Amniotic epithelial cell (primary cell): ENCODE measurements at places on chromosomes 1 and 21.

GRCh38 chr1:28199328-28200233, 23.1 kb upstream of the PTAFR start:
- DNase-seq, result no peak

GRCh38 chr1:214014730-214015129, 27.0 kb downstream of the PROX1 start:
- no peak for DNase-seq

DNA sequence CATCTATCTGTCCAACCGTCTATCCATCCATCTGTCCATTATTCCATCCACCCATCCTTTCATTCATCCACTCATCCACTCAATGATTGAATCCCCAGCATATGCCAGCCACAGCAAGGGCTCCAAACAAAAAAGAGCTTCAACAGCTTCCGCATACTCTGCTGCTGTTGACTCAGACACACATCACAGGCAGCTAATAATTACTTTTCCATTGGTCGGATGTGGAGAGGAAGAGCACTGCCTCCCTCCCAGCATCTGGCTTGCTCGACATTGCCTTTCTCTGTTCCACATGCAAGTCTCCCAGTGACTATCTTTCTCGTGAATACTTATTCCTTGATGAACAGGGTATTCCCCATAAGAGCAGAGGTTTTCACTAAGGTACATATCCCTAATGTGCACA, 176.5 kb downstream of the HIVEP3 start:
- peak; percentile 68 for DNase-seq

DNA sequence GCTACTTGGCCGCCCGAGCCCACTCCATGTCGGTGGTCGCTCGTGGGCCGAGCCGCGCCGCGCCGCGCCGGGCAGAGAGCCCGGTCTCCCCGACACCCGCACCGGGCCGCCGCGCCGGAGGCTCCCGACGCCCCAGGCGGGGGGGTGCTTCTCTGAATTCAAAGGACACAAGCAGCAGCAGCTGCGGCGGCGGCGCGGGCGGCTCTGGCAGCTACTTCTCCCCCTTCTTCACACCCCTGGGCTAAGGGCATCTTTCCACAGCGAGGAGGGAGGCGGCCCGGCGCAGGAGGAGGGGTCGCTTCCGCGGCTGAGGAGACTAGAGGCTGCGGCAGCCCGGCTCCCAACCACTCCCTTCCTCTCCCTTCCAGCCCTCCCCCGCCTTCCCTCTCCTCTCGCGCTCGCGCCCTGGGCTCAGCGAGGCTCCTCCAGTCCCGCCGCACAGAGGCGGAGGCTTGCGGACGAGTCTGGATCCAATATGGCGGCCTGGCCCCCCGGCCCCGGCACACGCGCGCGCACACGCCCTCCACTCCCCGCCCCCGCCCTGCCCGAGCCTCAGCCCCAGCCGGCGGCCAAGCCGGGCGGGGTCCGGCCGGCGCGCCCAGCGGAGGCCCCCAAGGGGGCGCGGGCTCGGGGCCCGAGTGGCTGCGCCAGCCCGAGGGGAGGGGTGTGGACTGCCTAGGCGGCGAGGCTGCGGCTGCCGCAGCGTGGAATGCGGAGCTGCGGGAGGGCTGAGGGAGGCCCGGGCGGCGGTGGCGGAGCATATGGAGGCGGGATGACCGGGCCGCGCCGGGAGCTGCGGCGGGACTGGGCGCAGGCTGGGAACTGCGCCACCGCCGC, at the start of gene CDC42BPA:
TSS of gene CDC42BPA (minus strand) at position 477 of the 837 bp plus-strand sequence. CDS start 1,310 bp downstream, outside the sequence.
- DNase-seq, result peak; percentile 90

DNA sequence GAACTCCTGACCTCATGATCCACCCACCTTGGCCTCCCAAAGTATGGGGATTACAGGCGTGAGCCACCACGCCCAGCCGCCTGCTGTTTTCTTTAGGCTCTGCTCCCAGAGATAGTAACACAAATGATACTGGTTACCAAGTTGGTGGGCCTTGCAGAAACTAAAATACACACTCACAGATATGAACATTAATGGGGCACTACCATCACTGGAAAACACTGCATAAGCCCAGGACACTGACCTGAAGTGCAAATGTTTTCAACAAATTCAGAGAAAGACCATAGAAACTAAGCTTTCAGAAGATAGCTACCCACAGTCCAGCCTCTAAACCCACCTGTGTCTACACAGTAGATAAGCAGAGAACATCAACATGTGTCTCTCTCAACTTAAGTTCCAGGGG, 180.5 kb downstream of the FCRL5 start:
- no peak for DNase-seq

- DNase-seq, result peak; percentile 2
Measured at GRCh38 chr1:174072581-174072980, 50.4 kb upstream of the RC3H1 start.

- DNase-seq, result no peak
Measured at GRCh38 chr1:7590426-7590790, 180.7 kb upstream of the VAMP3 start.

GRCh38 chr21:42725416-42725930, 72.1 kb downstream of the PDE9A start:
- DNase-seq, result no peak

- peak; percentile 49 for DNase-seq
Measured at GRCh38 chr1:244796719-244797406, 38.6 kb upstream of the COX20 start.

DNA sequence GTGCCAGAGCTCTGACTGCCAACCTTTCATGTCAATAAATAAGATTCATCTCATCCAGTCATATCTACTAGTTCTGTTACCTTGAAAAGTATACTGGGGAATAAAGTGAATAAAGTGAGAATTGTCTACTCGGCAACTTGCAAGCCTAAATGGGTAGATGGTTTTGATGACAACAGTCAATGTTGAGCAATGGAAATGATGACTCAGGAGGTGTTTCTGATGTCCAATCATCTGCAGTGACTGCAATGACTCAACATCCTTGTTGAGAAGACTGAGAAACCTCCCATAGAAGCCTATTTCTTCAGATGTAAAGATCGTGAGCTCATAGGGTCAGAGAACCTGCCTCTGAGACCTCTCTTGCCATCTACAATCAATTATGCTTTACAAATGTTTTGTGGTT, 276.4 kb downstream of the SPATA17 start:
- DNase-seq, result peak; percentile 9

GRCh38 chr1:58792846-58793245, 9.0 kb upstream of the JUN start:
- DNase-seq, result no peak

- DNase-seq, result peak; percentile 77
Measured at GRCh38 chr1:204350857-204351573, 8.7 kb downstream of the PLEKHA6 start.

- peak; percentile 39 for DNase-seq
Measured at GRCh38 chr1:37498872-37499617, 15.5 kb downstream of the MEAF6 start.

DNA sequence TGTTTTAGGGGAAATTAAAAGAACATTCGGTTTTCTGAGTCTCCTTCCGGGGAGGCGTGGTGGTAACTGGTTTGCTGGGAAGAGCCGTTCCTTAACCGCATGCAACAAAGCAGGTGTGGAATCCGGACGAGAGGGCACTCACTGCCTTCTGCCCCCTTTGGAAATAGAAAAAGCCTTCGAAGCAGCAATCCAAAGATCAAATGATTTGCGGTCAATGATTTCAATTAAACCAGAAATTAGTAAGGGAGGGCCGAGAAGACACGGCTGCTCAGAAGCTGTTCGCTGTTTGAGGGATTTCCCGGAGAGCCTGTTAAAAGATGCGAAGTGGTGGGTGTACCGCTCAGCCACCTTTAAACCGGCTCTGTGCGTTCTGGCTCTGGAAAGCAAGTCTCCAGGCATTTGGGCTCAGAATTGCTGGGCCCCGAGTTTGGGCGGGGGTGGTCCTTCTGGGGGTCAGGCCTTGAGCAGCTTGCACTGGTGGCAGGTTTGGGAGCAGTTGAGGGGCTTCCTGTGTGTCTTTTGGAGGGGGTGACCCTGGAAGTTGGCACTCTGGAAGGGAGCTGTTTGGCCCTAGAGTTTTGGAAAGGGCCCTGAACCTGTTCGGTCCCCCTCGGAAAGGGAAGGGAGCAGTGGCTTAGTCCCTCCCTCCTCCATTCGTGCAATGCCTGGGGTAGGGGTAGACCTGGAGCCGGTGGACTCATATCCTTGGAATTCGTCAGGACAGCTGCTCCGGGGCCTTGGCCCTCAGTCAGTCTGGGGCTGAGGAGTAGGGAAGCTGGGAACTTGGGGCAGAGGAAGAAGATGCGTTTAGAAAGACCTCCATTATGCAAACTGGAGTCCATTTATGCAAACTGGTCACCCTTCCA, 3.1 kb downstream of the SIM2 start:
- DNase-seq, result no peak

- DNase-seq, result peak; percentile 73
Measured at GRCh38 chr1:66365635-66366034, 168.3 kb upstream of the SGIP1 start.

DNA sequence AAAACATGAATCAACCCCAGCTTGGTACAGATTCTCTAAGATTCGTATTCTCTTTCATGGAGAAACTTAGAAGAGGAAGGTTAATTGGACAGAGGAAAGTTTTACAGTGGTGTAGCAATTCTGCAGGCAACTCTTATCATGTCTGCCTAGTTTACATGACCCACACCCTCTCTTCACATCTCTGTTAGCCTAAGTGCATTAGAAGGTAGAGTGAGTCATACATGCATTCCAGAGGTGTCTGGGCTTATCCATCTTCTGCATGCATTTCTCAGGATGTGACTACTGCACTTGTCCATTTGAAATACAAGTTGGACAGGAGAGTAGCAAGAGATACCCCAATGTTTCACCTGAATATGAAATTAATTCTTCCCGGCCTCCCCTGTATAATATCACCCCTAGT, 578.4 kb upstream of the NCAM2 start:
- peak; percentile 2 for DNase-seq

DNA sequence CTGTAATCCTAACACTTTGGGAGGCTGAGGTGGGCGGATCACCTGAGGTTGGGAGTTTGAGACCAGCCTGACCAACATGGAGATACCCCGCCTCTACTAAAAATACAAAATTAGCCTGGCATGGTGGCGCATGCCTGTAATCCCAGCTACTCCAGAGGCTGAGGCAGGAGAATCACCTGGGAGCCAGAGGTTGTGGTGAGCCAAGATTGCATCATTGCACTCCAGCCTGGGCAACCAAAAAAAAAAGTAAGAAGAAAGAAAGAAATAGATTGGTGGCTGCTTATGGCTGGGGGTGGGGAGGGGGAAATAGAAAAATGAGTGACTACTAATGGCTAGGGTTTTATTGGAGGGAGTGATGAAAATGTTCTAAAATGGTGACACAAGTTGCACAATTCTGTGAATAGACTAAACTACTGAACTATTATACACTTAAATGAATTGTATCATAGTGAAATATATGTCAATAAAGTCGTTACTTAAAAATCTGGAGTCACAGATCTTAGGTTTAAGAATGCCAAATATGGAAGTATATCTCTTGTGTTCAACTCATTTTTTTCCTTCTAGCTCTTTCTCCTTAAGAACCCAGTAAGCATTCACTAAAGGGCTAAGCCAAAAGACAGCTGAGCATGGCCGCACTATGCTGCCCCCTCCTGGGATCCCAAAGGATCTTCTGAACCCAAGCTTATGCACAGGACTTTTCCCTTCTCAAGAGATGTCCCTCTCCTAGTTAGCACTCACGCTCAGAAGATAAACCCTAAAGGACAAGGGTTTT, 3.2 kb upstream of the NPL start:
- DNase-seq, result peak; percentile 70
